Fibroblast of the aortic adventitia (primary cell): ENCODE measurements at places on chromosomes 12 and 14.

DNA sequence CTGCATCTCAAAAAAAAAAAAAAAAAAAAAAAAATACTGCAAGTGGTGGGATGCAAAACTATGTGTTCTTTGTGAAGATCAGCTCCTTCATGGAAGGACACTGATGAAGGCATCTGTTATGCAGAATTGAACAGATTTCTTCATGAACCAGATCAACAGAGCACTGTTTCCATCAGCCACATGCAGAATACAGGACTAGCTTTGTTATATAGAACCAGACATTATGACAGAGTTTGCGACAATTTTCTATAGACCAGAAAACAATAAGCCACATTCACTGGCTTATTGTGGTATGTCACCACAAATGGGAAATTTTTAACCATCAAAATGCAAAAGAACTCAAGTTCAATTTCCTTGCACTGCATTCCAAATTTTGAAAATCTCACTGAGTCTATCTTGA is 34.7 kb downstream of the CIT start:
- no peak for DNase-seq

- no peak for DNase-seq
These were observed 62.6 kb upstream of the BICD1 start for GRCh38 chr12:32043928-32044549.

- no peak for DNase-seq
These were observed 78.6 kb downstream of the SLC15A5 start for GRCh38 chr12:16198884-16199283.

DNA sequence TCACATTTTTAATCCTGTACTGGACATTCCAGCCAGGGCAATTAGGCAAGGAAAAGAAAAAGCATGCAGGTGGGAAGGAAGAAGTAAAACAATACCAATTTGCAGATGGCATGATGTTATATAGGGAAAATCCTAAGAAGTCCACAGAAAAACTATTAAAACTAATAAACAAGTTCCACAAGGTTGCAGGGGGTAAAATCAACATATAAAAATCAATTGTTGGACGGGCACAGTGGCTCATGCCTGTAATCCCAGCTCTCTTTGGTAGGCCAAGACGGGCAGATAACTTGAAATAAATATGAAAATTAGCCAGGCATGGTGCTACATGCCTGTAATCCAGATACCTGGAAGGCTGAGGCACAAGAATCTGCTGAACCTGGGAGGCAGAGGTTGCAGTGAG is 31.9 kb downstream of the SEC23A start:
- DNase-seq: no peak

- DNase-seq: no peak
These were observed 128.6 kb downstream of the CRADD start for GRCh38 chr12:93805736-93806141.
